ENCODE measurements at places on chromosomes 7 and 10.

- DNase-seq, result no peak
Measured at GRCh38 chr10:18158773-18159265, 18.6 kb downstream of the CACNB2 start.

DNA sequence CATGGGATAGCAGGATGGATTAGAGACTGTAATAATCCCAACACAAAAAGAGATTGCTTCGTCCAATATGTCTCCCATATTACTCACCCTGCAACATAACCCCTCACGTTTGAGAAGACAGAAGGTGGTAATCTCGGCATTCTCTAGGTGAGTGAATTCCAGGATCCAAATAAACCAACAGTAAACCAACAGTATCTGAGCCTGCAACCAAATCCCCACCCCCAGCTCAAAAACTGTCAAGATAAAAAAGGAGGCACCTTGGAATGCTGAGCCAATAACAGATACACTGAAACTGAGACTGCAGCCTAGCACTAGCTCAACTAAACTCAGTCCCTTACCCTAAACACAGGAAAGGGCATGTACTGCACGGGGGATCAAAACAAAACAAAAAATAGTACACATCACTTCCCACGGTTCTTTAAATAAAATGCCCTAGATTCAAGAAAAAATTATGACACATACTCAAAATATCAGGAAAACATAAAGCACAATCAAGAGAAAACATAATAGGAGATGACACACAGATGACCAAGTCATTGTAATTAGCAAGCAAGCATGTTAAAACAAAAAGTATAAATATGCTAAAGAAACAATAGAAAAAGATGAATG lies 28.0 kb downstream of the IPMK start:
- DNase-seq, result no peak

GRCh38 chr7:255038-255435 lies 34.9 kb upstream of the FOXL3 start:
- no peak for DNase-seq

DNA sequence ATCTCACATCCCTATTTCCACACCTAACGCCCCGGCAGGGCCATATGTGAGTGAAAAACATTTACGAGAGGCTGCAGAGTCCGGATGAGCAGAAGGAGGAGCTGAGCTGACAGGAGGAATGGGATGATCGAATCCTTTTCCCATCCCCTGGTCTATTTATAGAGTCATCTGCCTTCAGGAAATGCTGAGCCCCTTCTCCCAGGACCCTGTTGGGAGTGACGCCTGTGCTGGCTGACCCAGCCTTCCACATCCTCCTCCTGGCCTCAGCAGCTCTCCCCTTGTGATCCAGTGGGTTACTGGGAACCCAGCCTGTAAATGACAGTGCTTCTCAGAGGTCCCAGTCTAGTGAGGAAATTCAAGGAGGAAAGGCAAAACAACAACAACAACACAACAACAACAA lies 16.6 kb downstream of the DENND2A start:
- no peak for DNase-seq

GRCh38 chr7:82810558-82811259 lies 352.0 kb downstream of the PCLO start:
- DNase-seq, result no peak

- no peak for DNase-seq
Measured at GRCh38 chr10:116626815-116627214, 6.1 kb downstream of the PNLIPRP2 start.

DNA sequence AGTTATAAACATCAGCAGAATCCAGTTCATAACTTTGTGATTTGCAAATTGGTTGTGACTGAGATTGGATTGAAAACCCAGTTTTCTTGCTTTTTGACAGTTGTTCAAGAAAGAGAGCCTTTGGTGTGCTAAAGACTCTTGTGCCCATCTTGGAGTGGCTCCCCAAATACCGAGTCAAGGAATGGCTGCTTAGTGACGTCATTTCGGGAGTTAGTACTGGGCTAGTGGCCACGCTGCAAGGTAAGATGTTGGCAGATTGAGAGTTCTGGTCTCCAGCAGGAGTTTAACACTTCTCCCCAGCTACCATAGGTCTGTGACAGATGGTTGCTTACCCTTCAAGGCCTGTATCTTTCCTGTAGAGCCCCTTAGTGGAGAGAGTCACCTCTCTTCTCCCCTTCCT lies 2.6 kb downstream of the SLC26A4 start:
- DNase-seq, result no peak
